EH (cell line): ENCODE measurements at places on chromosomes 6 and 20.
A peak's percentile ranks its signal among the peaks of the same experiment; 100 is the strongest.

GRCh38 chr20:8318965-8319625 is 187.0 kb downstream of the PLCB1 start:
- no peak for DNase-seq

DNA sequence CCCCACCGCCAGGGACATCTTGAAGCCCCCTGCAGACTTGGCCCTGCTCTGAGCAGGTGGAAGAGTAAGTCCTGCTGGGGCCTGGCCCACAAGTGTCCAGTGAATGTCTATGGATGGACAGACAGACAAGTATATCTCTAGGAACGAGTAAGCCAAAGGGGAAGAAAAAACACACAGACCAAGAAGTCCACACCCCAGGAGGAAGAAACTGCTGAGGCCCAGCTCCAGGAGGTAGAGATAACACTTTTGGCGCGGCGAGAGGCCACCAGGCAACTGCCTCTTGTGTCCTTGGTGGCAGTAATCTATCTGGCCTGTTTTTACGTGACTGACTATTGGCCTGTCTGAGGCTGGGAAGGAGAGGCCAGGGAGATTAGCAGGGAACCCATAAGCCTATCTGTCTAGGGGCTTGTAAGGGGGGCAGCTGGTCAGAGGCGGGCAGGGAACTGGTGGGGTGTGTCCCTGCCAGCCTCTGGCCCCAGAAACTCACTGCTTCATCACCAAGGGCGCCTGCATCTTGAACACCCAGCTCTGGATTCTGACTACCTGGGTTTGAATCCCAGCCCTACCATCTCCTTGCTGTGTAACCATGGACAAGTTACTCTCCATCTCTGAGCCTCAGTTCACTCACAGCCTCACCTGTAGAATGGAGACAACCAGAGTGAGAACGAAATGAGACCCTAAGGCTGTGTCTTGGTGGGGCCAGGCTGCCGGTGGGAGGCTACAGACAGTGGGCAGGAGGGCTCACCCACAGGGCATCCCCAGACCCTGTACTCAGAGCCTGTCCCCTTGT is 31.3 kb downstream of the C20orf203 start:
- no peak for DNase-seq

DNA sequence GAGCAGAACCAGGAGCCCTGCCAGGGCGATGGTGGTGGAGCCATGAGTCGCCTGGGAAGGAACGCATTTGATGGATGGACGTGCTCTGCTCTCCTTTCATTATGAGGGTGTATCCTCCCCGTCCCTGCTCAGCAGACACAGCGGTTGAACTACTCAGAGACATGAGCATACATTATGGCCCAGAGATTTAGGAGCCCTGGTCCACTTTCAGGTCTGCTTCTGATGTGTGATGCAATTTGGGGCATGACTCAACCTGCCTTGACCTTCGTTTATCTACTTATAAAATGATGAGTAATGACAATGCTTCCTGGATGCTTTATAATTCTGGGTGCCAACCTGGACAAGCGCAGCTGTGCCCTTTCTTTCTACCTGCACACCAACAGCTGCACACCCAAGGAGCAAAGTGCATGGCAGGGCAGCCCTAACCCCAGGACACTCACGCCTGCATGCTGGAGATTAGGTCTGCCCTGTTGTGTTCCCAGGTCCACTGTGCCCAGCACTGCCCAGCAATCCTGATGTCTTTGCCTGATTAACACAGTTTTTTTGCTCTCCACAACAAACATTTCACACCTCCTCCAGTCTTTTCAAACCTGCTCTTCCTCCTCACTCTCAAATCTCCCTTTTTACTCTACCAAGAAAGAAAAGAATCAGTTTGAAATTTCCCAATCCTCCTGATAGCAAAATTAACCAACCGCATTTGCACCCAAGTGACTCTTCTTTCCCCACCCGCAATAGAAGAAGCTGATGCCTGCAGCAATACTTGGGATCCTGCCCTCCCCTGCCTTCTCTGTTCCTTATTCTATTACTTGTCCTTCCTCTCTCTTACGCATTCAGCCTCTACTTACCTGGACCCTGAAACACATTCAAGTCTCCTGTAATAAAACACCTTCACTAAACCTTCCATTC is 81.2 kb downstream of the EZR start:
- peak; percentile 57 for DNase-seq

GRCh38 chr6:2430612-2431011 is 185.2 kb upstream of the GMDS start:
- DNase-seq = no peak

DNA sequence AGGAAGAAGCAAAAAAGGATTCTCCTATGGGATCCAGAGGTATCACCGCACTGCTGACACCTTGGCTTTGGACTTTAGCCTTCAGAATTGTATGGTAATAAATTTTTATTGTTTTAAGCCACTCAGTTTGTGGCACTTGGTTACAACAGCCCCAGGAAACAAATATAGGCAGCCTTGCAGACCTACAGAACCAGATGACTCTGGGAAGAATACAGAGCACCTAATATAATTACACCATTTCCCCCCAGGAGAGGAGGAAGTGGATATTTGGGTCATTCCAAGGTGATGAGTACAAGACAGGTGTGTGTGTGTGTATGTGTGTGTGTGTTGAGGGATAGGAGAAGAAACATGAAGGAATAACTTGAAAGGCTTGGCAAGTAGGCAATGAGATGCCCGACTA is 84.2 kb upstream of the ENPP5 start:
- no peak for DNase-seq

- no peak for DNase-seq
Measured at GRCh38 chr20:63568986-63569949, 4.8 kb downstream of the HELZ2 start.

- no peak for DNase-seq
Measured at GRCh38 chr6:30861257-30862048, 22.9 kb upstream of the DDR1 start.

DNA sequence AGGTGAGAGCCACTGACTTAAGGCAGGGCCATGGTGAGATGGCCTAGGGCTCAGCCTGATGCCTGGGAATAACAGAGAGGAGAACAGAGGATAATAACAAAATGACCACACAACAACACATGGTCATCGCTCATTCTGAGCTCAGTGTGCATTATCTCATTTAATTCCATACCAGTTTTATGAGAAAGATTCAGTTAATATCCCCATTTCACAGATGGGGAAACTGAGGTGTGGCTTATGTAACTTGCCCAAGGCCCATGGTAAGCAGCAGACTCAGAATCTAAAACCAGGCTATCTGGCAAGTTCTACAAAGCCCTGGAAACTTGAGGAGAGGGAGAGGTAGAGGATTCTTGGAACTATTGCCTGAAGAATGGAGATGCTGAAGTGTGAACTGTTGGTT is 200.9 kb upstream of the PMEPA1 start:
- DNase-seq = no peak

DNA sequence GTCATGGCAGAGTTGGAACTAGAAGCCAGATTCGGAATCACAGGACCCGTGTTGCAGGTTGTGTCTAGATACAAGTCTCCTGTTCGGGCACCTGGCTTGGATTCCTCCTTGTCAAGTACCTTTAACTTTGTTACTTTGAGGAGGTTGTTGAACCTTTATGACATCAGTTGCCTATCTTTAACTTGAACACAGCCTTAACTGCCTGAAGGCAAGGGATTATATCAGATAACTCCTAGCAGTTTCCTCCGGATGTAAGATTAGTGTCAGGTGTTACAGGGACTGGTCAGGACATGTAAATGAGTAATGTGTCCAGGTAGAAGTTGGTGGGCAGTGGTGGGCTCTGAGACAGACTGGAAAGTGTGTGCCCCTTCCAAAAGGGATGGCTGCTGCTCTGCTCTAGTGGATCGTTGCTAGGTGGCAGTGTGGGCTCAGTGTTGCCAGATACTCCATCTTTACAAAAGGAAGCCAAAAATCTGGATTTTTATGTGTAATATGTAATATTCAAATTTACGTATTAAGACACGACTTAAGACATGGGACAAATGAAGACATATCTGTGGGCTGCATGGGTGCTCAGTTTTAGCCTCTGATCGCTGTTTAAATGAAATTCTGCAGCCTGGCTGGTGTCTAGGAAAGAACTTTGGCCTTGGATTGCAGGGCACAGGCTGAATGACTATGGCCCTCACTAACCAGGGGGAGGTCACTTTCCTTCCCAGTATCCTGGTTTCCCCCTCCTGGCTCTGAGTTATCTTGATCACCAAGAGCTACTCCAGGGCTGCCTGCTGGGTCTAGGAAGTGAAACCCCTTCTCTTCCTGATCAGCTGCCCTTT is 27.1 kb downstream of the CHMP4B start:
- DNase-seq = no peak

- peak; percentile 3 for DNase-seq
Measured at GRCh38 chr6:83313882-83314281, 117.0 kb downstream of the ME1 start.

DNA sequence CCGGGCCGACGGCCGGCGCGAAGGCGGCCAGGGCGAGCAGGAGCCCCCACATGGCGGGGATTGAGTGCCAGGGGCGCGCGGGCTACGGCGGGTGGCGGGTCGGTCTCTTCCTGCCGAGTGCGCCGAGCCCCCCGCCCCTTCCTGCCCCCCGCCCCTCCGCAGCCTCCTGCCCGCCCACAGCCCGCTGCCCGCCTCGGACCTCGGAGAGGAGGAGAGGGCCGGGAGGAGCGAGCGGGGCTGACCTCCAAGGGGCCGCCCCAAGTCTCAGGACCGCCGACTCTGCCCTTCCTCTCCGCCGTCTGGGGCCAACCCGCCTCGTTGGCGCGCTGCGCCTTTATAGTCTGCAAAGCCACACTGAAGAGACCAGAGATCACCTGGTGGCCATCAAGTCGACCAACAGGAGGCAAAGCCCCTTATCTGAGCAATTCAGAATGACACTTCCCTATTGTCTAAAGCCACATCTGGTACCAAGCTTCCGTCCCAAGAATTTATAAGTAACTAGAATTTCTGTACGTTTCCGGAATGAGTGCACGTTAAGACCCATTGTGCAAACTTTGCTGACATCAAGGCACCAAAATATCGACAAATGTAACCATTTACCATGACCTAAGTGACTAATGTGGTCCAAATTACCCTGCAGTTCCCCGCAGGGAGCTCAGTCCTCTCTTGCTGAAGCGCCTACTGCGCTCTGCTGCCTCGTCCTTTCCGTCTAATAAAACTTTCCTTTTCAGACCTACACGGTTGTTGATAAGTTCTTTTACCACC is at the start of gene CPXM1:
Gene CPXM1, minus strand, starts transcription at position 107 of the 765 bp plus-strand sequence. Its CDS starts 55 bp downstream, at position 52.
- DNase-seq = no peak

DNA sequence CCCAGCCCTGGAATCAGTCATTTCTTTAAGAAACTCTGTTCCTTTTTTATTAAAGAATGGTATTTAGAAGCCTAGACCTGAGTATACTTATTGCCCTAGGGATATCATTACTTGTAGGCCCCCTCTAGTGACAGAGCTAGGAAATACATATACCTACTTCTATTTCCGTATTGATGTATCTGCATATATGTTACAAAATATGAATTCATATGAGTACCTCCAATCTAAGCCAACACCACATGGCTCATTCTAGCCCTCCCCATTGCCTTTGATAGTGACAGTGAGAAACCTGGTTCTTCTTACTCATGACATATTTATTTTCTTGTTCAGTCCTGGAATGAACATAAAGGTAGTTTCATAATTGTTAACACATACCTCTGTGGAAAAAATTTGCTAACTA is 137.2 kb downstream of the FARS2 start:
- peak; percentile 60 for DNase-seq

DNA sequence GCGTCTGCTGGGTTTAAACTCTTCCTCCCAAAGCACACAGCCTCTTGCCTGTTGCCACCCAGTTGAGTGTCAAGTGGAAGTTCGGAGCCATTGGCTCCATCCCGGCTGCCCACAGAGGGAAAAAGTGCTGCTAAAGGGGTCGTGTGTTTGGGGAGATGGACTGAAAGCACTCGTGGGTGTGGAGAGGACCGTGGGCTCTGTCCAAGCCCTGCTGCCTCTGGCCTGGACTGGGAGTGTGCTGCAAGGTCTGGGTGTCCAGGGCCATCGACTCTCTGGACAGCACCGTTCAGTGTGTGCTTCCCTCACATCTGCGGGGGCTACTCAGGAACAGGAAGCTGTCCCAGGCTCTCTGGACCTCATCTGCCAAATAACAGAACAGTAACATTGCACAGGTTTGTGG is 269.3 kb downstream of the DLL1 start:
- DNase-seq = no peak

DNA sequence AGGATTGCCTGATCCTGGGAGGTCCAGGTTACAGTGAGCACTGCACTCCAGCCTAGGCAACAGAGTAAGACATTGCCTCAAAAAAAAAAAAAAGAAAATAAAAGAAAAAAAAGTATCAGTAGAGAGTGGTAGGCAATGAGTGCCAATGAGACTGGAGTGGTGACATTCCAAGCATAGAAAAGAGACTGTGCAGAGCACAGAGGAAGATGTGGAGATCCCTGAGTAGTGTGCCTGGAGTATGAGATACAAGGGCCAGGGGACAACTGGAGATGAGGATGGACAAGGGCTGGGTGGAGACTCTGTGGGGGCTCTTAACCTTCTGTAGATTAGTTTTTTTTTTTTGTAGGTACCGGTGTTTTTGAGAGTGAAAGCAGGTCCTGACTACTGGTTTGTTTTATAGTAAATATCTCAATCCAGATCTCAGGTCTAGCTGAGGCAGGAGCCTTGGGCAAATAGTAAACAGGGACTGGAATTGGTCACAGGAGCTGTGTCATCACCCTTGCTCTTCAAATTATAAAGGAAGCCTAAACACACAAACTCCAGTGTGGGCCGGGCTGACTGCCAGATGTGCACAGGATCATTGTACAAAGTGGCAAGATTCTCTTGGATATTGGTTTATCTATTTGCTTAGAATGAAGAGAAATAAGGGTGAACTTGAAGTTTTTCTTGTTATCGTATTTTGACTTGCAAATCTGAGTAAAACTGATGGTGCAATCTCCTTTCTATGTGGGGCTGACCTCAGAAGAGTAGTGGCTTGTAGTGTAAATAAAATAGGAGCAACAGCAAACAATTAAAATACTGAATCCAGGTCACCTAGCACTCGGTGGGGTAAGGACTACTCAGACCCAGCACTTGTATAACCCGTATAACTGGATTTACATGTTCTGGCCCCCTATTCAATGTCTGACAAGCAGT is 144.9 kb downstream of the SOX4 start:
- peak; percentile 33 for DNase-seq

GRCh38 chr6:159992366-159992765 is 23.5 kb downstream of the IGF2R start:
- DNase-seq = no peak

GRCh38 chr6:28269492-28269891 is 2.5 kb downstream of the ZSCAN26 start:
- DNase-seq = peak; percentile 89

DNA sequence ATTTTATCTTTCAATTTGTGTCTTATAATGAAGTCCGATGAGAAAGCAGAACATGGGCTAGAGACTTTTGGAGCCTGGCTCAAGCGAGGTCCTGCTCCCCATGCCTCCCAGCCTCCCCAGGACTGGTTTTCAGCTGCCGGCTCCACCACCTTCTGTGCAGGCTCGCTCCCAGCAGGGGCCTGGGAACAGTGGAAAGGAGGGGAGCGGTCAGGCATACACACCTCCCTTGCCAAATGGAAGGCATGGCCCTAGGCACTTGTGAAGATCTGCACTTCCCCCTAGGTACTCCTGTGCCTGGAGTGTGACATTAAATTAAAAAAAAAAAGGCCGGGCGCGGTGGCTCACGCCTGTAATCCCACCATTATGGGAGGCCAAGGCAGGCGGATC is 4.7 kb upstream of the MOG start:
- DNase-seq = no peak
